NCI-H1436 treated with DMSO at 0.1 percent for 48 hours (cell line): ENCODE measurements at places on chromosomes 6 and 20.

- DNase-seq, result no peak
Measured at GRCh38 chr20:25303292-25304024, 55.6 kb downstream of the PYGB start.

- no peak for DNase-seq
Measured at GRCh38 chr20:63836458-63837344, 5.6 kb upstream of the ZBTB46 start.

DNA sequence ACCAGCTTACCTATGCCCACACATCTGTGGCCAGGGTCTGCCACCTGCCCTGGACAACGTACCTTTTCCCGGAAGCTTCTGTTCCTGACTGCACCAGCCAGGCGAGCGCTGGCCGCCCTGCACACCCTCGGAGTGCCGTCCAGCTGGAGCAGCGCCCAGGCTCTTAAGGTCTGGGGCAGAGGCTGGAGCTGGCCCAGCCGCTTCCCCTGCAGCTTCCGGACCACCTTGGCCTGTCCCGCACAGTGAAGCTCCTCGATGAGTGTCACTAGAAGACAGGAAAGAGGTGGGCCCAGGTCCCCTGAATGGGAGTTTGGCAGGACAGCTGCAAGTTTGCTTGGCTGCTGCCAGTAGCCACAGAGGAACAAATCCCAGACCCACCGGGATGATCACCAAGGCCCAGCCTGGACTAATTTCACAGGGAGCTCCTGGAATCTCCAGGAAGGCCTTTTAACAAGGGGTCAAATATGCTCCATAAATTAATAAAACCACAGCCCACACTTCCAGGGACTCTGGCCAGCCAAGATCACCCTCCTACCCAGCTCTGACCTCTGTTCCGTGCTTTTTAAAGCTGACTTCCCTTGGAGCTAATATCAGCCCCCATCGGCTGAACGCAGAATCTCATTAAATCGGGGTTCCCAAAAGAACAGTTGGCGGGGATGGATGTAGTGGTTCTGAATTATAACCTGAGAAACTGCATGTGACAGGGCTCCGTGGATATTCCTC lies 82.3 kb downstream of the PTPN1 start:
- DNase-seq, result no peak

DNA sequence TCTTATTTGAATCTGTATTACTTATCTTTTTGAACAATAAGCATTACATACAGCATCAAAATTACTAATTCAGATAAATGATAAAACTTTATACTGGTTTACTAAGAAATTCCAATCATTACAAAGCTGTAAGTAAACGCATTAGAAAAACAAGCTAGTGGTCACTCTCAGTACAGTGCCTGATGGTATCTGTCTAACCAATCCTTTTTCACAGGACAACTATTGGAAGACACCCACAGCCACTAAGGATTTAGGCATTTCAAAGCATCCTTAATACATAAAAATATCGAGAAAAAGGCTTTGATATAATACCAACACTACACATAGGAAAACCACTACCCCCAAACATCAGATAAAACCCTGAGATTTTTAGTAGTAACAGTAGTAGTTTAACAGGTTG lies 2.6 kb downstream of the CD164 start:
- DNase-seq, result no peak

DNA sequence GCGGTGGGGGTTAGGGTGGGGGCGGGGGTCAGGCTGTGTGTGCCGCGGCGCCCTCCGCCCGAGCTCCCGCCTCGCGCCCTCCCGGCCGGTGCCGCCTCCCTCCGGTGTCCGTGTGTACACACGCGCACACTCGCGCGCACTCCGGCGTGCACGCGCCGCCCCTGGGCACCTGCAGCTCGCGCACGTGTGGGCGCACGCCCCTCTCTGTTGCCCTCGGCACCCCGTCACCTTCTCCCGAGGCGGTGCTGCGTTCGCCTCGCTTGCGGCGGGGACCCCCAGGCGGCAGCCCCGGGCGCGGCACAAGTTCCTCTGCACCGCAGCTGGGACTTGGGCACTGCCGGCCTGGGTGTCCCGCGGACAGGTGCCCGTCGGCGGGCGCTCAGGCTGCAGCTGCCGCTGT lies 525 bp downstream of the MACROD2 start:
- DNase-seq, result no peak

DNA sequence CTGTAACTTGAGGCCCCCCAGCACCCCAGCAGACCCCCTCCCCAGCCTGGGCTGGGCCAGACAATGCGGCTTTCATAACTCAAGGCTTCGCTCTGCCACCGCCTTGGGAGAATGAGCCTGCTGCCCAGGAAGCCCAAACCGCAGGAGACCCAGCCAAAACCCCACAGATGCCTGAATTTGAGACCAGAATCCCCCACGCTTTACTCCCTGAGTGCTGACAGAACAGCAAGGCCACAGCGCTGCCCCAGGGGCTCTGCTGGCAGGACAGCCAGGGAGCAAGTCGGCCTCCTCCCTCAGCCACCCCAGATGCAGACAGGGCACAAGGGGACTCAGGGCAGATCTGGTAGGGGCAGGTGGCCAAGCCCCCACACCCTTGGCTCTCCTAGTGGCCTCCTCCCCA lies 2.2 kb downstream of the MDFI start:
- no peak for DNase-seq

DNA sequence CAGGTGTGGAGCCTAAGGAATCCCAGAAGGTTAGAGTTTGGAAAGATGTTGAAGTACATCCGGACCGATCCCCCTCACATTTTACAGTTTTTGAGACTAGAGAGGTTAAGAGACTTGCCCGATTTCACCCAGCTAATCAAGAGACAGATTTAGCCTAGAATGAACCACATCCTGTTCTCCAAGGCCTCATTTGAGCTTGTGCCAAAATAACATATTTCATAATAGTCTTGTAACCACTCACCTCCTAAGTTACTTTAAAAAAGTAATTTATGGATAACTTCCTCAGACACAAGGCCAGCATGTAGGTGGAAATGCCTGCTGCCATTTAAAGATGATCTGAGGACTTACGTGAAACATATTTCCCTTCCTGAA lies 39.8 kb upstream of the ARHGAP18 start:
- no peak for DNase-seq

- DNase-seq, result no peak
Measured at GRCh38 chr6:52570291-52570700, 6.6 kb downstream of the TRAM2 start.

DNA sequence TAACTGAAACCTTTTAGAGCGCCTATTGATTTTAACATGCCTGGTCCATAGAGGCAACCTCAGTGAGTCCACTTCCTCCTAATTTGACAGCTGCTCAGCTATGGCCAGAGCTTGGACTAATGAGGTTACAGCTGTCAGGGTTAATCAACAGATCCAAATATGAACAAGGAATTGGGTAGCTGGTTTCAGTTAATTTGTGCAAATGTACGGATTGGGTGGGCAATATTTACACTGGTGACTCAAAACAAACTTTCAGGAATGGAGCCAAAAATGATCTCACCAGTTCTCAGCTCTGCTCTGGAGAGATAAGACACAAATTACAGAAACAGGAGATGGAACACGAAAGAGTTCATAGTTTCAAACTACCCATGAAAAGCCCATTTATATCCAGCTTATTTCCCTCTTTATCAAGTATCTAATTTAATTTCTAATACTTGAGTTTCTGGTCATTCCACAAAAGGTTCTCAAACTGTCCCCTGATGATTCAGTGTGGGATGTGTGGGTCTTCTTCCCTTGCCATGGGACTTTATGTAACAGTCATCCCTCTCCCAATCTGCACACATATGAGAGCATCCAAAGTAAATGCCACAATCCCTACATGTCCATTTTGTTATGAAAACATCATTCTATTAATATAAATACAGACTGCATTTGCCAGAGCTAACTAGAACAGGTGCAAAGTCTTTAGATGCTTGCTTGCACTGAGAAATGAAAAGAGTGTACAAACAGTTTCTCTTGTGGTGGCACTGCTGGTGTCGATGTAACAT lies 149.9 kb downstream of the RPS12 start:
- DNase-seq, result no peak

DNA sequence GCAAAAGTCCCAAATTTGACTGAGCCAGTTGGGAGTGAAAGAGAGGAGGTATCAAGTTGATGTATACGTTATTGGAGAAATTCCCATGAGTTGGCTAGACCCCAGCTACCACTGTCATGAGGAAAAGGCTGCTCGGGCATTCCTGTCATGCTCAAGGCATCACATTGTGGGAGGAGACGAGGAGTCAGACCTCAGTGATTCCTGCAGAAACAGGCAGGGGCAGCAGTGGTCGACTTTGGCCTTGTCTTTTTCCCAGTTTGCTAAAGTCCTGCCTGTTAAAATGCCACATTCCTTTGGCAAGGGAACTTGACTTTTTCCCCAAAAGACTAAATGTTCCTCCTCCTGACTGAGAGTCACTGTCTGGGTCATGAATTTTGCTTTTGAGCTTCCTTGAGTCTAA lies 295.5 kb upstream of the HS3ST5 start:
- no peak for DNase-seq

DNA sequence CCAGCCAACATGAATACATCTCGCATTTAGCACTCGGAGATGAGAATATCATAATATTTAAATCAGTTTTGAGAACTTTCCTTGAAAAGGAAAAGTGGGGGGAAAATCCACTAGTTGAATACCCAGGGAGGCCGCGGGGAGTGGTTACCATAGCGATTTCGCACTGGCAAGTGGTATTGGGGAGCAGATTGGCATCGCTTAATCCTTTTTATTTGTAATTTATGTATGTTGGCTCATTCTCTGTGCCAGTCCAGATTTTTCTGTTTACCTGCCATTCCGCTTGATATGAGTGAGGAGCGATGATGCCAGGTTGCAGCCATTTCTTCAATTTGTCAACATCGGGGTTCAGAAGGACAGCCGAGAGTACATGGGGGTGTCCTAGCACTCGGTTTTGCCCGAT lies 291.8 kb downstream of the ZNF217 start:
- no peak for DNase-seq

DNA sequence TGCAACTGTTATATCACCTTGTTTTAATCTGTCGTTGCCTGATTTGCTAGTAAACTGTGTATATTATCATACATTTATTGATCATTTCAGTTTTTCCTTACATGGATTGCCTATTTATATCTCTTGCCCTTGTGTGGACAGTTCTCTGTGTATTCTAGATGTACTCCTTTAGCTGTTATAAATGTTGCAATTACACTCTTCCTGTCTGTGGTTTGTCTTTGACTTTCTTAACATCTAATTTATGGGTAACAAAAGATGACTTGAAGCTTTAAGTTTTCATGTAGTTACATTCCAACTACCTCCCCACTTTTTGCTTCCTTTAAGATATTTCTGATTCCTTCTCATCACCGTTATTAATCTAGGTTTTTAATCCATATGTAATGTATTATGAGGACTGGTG lies 22.6 kb downstream of the PLCB1 start:
- DNase-seq, result no peak

DNA sequence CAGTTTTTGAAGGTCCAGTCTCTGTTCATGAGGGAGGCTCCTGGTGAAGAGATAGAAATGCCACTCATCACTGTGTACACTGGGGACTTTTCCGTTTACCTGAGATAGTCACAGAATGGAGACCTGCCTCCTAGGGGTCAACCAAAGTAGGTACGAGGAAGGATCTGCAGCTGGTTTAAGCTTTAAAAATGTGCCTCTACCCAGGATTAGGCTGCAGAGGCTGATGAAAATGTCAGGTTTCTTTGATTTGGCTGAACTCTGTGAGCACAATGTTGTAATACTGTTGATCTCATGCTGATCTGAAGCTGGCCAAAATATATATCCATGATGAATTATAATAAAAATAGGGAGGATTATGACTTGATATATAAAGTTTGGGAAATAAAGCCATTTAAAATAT lies 182.7 kb downstream of the ADAT2 start:
- no peak for DNase-seq

GRCh38 chr6:26194816-26195375 lies 107.7 kb downstream of the HFE start:
- no peak for DNase-seq

DNA sequence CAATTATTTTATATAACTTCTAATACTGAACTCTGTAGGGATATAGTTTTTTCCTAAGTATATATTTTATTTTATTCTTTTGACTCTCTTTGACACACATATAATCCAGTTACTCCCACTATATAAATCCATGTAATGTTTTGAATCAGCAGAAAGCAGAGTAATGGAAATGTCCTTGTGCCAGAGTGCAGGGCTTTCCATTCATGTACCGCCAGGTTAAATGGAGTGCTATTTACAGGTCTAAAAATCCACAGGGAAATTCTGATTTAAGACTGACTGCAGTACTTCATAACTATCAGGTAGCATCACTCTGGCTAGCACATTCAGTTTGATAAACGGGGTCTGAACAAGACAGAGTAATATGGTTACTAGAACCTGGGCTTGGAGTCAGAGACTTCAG lies 626.8 kb downstream of the COL12A1 start:
- no peak for DNase-seq

- no peak for DNase-seq
Measured at GRCh38 chr6:169487579-169488436, 214.0 kb downstream of the WDR27 start.

DNA sequence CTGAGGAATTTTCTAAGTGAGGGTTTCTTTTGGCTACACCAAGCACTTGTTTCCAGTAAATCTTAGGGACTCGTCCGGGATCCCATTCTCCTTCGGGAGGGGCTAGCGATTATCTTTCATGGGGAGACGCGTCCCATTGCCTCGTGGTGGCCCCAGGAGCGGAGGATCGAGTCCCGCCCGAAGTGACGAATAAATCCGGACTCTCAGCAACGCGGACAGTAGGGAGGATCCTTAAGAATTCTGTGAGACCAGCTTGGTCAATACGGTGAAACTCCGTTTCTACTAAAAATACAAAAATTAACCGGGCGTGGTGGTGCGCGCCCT lies 69.1 kb upstream of the PRSS16 start:
- no peak for DNase-seq

DNA sequence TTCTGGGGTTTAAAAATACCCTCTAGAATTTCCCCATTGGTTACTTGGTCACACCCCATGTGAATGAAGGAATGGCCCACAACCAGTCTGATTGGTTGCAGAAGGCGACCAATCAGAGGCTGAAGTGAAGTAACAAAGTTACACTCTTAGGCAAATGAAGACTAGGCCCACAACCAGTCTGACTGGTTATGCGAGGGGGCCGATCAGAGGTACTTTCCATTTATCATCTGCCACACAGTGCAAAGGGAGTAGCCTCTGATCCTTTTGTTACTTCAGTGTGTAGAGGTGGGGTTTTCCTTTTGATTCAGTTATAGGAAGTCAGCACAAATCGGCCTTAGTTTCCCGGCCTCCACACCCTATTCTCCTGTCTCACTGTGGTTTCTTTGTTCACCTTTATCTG lies 61.2 kb upstream of the SGK1 start:
- DNase-seq, result no peak

GRCh38 chr20:38779247-38780097 lies 26.0 kb upstream of the PPP1R16B start:
- no peak for DNase-seq

DNA sequence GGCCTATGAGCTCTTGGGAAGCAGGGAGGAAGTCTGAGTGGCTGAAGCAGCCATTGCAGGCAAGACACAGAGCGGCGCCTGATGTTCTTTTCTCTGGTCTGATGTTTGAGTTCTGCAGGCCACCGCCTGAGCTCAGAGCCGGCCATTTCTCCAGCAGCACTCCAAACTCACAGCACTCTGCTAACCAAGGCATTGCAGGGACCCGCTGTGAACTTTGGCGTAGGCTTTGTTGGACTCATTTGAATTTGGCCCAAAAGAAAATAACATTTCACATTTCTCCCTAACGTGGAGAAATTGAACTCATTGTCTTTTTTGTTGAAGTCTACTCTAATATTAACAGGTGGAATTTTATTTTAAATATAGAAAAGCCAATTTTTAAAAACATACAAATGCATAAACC lies 336.1 kb downstream of the FARS2 start:
- no peak for DNase-seq

- no peak for DNase-seq
Measured at GRCh38 chr6:132592855-132593254, 3.3 kb upstream of the TAAR5 start.
